Fibroblast of skin of back (primary cell): ENCODE measurements at places on chromosomes 5 and 9.

DNA sequence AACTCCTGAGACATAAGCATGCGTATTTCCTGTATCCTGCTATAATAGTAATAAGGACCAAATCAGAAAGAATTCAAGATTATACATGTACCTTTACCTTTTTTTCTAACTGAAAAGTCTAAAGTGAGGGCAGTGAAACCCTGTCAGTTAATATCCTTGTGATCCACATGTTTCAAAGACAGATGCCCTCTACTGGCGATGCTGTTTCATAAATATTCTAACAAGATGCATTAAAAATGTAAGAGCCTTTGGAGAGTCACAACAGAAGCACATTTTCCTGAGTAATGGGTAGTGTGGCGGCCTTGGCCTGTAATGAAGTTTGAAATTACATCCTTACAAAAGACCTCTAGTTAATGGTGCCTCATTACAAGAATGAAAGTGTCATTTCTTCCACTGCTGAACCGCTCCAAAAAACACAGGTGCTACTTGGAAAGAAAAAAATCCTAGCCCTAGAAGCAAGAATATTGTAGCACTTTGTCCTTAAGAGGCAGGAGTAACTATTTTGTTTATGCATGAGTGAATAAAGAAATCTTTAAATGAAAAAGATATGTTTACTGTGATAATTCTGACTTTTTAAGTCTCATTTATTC is 232.6 kb downstream of the EPB41L4A start:
- DNase-seq: peak; percentile 54

DNA sequence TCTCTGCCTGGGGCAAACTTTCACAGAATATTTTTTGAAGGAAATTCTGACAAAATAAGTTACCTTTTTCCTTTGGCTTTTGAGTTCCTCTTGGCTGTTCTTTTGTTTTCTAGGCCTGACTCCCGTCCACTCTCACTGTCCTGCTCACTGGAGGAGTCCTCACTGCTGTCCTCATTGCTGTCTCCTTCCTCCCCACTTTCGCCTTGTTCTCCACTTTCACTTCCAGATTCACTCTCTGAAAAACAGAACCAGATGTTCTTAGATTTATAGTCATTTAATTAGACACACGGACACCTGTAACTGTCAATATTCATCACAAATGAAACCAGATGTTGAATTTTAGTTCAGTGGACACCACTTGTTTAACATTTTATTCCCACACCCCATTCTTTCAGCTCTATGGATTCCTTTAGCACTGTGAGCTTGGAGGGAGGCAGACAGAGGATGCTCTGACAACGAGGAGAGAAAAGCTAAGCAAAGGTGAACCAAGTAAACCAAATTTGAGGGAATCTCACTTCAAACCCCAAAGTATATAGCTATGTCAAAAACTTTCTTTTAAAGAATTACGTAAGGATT is 180.7 kb downstream of the AP3B1 start:
- no peak for DNase-seq

DNA sequence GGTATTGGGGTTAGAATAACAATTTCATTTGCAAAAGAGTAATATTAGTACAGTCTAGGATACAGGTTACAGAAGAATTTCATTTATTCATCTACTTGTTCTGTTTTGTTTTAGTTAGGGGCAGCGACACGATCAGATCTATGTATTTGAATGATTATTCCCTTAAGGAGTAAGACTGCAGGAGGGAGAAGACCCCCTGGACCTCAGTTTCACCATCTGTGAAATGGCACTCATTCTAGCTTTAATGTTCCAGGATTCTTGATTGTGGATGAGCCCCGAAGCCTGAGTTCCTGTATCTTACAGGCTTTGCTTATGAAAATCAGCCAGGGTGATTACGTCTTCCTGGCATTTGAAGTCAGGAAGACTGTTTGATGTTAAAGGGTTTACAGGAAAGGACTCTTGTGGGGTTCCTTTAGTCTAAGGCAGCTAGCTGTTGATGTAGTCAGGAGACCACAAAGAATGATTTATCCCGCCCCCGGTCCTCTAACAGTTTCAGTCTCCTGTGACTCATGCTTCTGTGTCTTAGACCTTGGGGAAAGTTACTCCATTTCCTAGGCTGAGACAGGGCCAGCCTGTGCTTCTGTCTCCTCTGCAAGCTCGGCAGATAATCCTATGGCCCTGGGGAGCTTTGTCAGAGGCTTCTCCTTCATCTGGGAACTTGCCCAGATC is 11.5 kb downstream of the SMIM3 start:
- DNase-seq: peak; percentile 98

DNA sequence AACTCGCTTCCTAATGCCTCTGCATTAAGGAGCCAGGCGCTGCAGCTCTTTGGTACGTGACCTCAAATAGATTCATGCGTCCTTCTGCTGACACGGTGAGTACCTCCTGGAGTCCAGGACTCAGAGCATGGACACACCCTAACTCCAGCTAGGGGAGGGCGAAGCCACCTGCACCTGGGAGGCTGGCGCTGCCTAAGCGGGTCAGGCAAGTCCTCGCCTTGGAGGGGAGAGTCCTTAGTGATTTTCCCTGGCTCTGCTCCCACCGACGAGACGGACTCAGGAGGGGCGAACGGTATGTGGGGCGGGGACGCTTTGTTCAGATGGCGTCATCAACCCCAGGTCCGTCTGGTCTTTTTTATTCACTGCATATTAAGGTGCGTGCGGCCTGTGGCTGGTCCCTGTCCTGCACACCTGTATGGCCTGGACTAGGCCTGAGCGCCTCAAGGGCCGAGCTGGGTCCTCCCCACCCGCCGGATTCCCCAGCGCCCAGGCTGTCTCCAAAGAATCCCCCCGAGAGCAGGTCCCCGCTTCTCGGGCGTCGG is 50.3 kb downstream of the NSUN2 start:
- no peak for DNase-seq

DNA sequence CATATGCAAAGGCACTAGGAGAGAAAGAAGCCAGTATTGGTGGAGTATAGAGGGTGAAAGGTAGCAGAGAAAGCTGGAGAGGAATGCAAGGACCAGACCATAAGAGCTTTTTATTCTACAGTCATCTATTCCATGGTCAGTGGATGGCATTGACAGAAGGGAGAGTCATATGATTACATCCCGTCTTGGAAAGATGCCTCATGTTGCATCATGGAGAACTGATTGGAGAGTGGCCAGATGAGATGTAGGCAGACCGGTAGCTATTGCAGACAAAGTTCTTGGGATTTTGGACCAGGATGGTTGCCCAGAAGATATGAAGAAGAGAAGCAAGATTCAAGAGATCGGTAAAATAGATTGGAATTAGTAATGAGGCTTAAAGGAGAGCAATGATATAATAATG is 260.7 kb downstream of the CHSY3 start:
- peak; percentile 35 for DNase-seq

DNA sequence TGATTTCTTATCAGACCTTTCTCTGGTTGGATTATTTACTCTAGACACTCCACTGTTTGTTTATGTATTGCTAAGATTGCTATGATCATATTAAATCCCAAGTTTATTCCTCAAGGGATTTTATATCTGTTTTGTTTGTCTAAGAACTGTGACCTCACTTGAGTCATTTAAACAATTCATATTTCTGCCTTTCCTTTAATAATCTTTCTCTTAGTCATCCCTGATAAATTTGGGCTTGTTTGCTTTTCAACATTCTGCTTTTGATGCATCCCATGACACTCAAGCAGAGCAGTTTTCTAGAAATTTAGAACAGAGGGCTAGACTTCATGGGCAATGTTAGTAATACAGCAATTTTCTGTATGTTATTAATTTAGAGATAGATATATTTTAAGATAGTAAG is 231.6 kb upstream of the TNC start:
- DNase-seq: peak; percentile 92

DNA sequence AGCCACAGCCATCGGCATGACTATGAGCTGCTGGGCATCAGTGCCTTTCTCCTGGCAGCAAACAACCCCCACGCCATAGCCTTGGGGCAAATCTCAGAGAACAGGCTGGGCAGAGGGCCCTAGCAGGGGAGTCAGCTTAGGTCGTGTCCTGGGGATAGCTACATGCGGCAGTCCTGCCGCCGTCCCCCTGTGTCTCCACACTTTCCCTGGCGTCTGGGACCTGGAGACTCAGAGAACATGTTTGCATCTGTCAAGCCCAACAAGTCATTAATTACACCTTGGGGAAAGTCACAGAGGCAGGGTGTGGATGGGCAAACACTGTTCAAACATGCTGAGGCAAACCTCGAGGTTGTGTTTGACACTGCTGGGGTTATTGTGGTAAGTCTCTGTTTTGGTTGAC is 123.6 kb downstream of the C5orf15 start:
- DNase-seq: no peak

- DNase-seq: no peak
Measured at GRCh38 chr5:62718324-62718723, 139.7 kb downstream of the LRRC70 start.

DNA sequence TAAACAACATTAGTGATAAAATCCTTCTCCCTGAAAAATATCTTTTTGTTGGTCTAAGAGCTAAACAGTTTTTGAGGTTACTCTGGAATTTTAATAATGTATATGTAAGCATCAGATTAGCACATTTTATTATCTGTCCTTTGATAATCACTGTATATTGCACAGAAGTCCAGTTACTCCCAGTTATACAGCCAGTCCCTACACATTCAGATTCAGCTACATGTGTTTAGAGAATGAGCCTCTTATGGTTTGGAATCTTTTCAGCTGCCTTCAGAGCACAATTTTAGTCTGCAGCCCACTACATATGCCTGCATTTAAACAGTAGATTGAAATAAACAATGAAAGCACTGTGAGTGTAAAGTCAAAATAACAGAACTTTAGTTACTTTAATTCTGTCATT is 438.2 kb downstream of the ARHGEF28 start:
- no peak for DNase-seq

GRCh38 chr9:39587844-39588499 is 232.5 kb downstream of the SPATA31A1 start:
- DNase-seq: no peak

GRCh38 chr5:11588803-11589202 is 315.4 kb downstream of the CTNND2 start:
- DNase-seq: no peak

DNA sequence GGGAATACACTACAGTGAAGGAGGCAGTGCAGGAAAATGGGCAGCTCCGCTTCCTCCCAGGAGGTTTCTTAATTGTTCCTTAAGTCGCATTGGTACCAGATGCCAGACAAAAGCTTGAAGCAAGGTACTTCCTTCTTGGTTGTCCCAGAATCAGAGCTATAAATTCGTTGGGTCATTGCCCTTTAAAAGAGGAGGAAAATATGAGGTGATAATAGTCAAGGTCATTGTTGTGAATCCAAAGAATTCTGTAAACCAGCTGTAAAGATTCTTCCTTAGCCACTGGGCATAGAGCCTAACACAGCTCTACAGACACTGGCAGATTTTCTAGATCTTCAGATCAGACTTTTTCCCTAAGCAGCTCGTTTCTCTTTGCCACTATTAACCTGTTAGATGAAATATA is 444.1 kb upstream of the TLE4 start:
- no peak for DNase-seq

DNA sequence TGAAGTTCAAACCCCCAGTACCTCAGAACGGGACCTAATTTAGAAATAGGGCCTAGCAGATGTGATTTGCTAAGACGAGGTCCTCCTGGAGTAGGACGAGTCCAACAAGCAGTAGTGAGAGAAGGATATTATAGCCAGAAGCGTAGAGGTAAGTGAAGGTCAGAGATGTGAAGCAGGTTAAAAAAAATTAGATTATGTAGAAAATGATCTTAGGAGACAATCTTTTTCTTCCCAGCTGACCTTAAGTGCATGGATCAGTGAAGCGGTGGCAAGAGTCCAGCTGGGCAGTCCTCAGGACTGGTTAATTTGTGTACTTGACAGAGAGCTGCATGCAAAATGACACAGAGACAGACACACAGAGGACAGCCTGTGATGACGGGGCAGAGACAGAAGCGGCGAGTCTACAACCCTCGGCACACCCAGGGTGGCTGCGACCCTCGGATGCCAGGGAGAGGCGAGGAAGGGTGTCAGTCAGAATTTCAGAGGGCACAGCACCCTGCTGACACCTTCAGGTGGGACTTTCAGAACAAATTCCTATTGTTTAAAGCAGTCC is 131.4 kb upstream of the IRX4 start:
- DNase-seq: no peak

DNA sequence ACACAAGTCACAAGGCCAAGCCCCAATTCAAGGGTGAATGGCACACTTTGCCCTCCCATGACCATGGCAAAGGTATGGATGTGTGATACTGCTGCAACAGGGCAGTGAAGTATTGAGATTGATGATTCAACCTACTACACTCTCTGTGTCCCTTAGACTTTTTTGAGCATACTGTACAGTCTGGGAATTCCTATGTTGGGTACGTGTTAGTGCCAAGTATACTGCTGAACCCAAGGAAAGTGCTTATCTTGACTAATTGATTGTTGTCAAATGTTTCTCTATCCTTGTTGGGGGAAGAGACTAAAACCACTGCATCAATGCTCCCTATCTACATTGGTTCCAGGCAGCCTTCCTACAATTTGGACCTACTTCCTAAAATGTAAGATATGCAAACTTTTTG is 93.7 kb downstream of the NDFIP1 start:
- DNase-seq: peak; percentile 57

DNA sequence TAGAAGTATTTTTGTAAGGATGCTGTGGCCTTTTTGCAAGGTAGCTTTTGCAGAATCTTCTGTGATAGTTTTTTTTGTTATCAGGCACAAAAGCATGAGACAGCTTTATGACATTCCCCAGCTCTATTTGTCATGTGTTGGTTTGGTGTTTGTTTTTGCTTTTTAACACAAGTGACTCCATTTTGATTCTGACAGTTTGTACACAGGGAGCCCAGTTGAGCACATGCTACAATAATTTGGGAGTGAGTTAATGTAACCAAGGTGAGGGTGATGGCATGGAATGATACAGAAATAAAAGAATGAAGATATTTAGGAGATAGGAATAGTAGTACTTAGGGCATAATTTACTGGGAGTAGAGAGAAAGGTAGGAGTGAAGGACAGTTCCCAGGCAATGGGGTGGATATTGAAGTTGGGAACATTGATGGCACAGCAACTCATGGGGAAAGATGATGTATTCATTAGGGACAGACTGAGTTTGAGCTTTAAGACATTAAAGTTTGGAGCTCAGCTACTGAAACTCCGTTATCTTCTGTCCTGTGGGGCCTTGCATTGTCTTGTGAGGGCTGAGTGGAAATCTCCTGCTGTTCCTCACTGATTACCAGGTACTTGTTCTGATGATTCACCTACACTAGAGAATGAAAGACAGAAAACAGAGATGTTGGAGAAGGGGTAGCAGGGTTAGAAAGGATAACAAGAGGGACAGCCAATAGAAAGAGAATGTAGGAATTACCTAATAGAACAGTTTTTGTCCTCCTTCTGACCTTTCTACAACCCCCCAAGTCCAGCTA is 88.3 kb upstream of the CCDC112 start:
- DNase-seq: no peak

DNA sequence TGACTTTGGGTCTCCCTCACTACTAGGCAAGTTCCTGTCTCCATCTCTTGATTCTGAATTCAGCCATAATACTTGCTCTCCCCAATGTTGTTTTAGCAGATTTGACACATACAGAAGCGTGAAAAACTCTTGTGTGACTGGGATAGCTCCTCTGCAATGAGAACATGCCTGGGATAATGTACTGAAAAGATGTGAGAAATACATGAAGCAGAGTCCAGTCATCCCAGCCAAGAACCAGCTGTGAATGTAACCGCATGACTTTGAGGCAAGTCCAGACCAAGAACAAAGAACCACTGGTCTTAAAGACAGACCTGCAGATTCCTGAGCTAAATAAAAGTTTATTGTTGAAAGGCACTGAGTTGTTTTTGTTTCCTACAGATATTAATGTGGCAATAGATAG is 135.0 kb downstream of the NMUR2 start:
- DNase-seq: no peak

GRCh38 chr5:153425914-153426313 is 64.6 kb upstream of the GRIA1 start:
- DNase-seq: no peak

- no peak for DNase-seq
Measured at GRCh38 chr9:88974641-88975040, 16.6 kb upstream of the S1PR3 start.
